ENCODE measurements at places on chromosomes 6 and 20.

DNA sequence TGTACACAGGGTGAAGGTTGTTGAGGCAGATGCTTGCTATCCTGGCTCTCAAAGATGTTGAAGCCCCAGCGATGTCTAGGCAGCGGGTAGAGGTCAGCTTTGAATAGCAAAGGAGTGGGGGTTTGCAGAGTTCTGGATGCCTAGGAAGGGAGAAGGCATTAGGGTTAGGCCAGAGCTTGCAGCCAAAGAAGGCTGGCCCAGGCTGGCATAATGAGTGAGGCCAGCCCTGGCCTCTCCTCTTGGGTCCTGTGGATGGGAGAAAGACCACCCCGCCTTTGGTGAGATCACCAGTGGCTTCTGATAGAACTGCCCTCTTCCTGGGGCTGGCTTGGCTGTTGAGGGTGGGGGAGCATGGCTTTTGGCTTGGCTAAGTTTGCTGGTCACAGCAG lies 406 bp upstream of the WFDC5 start:
- no peak for DNase-seq

DNA sequence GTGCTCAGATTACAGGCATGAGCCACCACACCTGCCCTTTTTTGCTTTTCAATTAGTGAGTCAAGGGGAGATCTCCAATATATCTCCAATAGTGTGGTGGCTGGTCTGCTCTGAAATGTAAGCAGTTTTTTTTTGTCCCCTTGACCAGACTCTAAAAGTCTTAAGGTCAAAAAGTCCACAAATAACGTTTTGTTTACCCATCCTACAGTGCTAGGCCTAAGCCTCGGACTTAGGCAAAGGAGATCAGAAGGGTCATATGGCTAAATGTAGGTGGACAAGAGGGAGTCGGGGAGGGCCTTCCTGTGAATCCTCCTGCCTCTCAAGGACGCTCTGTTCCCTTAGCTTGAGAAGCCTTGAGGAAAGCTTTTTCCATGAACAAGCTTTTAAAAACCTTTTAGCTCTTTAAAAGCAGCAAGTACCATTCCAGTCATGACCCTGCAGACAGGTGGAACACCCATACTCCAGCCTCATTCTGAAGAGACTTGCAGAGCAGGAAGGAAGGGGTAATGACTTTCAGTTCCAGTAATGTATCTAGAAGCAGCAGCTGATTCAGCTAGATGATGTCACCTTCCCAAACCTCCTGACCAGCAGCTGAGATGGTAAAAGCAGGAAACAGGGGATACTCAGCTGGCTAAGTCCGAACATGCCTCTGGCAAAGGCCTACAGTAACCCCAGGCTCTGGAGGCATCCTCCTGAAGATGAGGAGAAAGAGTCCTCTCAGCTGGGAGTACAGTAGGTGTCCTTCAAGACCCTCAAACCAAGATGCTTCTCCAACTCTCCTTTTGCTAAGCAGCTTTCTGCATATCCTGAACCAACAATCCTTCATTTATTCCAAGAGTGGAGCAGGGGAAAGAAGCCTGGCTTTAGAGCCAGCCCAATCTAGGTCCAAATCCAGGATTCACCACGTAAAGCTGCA lies 23.6 kb downstream of the BCL2L1 start:
- peak; percentile 30 for DNase-seq

DNA sequence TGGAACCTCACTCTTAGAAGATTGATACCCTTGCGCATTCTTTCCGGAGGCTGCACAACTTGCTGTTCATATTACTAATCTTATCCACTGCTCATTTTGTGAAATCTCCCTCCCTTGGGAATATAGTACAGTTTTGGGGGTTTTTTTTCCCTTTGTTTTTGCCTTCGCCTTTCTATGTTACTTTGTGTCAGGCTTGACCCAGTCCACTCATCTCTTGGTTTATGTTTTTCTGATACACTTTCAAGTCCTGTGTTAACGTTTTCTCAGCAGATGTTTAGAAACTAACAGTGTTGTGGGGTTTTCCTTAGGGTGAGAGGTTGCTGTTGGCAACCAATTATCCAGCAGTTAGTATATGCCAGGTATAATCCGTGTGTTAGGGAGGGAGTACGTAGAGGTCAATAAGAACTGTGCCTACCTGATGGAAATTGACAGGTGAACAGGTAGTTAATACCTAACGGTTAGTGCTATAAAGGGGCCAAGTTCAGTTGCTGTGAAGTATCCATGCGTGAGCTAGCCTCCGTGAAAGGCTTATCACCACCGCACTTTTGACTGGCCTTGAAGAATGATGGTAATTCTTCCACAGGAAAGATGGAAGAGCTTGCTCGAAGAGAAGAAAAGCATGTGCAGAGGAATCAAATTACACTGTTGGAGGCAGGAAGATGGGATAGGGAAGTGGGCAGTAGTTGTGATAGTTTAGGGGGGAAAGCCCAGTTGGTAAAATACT lies 1.4 kb downstream of the NFYA start:
- DNase-seq, result peak; percentile 62

GRCh38 chr6:62283796-62284411 lies 2.1 kb downstream of the KHDRBS2 start:
- no peak for DNase-seq

- DNase-seq, result no peak
Measured at GRCh38 chr6:111771629-111772028, 101.6 kb downstream of the FYN start.

DNA sequence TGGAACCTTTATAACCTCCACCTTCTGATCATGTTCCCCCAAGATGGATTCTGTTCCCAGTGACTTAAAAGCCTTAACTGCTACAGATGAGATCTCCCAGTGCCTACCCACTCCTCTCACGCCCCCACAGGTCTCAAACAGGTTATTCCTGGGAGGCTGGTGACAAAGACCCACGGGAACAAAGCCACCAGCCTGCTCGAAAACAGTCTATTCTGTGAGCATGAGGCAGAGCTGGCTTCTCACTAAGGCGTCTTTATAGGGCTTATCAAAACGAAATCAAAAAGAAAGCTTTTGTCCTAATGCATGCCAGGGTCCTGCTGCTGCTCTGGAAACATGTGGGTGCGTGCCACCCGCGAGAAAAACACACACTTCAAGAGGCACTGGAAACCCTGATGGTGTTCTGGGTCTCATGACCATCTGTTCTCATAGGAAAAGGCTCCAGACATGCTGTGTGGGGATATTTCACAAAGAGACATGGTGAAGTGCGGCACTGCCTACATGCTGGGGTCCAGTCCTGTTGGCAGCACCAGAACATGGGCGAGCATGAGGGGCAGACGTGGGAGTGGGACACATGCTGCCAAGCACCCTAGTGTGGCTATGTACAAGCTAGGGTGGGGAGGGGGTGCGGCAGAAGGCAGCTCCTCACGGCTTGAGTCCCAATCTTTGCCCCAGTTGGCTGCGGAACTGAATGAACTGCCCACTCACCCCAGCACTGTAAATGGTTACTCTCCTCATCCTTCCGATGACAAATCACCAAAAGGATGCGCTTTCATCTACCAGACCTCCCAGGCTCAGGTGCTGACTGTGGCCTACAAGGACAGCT lies 2.1 kb downstream of the FKBP1A start:
- no peak for DNase-seq

GRCh38 chr20:58011106-58011946 lies 217.1 kb downstream of the ANKRD60 start:
- DNase-seq, result no peak

- no peak for DNase-seq
Measured at GRCh38 chr6:160360955-160361354, 12.8 kb downstream of the SLC22A3 start.

GRCh38 chr6:16168858-16169257 lies 40.0 kb downstream of the MYLIP start:
- DNase-seq, result peak; percentile 37

DNA sequence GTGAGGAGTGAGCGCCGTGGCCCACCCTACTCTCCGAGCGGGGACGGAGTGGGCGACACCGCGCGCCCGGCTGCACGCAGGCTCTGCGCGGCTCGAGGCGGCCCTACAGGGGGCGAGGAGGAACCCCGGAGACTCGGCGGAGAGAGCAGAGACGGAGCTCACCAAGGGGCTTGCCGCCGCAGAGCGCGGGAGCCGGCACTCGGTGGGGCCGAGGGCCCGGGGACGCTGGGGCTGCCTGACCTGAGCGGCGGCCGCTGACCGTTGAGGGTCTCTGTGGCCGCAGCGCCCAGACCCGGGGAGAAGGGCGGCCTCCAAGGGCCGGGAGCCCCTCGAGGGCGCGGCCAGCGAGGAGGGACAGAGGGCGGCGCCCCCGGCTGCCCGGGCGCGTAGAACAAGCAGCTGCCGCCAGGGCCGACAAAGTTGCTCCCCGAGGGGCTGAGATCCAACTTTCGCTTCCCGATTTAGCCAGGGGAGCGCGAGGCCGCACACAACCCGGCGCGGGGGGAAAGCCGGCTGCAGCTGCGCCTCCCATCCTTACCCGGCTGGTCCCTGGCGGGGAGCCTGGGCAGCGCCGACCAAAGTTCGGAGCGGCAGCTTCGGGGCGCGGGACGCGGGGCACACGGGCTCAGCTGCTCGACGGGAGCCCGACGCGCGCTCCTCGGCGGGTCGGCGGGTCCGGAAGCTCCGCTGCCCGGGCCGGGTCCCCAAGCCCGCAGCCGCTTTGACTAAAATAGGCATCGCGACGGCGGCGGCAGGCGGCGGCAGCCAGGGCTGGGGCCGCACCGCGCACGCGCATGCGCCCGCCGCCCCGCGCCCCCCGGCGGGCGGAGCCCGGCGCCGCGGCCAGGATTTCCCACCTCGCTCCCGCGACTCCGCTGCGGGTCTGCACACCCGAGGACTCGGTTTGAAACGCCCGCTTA lies 43.1 kb downstream of the POPDC3 start:
- DNase-seq, result no peak

- no peak for DNase-seq
Measured at GRCh38 chr6:6002848-6003620, 3.7 kb downstream of the NRN1 start.

DNA sequence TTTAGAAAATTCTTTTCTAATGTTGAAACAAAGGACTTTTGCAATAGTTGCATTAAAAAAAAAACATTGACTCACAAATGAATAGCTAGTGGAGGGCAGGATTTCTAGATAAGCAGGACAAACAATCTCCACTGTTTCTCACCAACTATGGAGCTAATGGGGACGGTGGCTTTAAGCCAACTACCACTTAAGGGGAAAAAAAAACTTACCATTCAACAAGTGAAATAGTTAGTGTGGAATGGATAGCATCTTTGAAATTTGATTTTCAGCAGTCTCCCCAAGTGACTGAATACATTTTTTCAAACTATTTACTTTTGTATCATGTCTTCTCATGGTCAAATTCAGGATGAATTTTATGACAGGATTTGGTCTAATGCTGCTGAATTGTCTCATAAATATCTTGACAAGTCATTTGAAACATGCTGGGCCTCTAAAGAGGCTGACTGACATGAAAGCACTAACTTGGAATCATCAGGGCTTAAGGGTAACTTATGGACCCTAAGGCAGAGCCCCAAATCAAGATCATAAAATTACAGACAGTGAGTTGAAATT lies 100.5 kb downstream of the EYA4 start:
- DNase-seq, result no peak

- DNase-seq, result no peak
Measured at GRCh38 chr20:34968042-34968775, 12.5 kb downstream of the MYH7B start.

DNA sequence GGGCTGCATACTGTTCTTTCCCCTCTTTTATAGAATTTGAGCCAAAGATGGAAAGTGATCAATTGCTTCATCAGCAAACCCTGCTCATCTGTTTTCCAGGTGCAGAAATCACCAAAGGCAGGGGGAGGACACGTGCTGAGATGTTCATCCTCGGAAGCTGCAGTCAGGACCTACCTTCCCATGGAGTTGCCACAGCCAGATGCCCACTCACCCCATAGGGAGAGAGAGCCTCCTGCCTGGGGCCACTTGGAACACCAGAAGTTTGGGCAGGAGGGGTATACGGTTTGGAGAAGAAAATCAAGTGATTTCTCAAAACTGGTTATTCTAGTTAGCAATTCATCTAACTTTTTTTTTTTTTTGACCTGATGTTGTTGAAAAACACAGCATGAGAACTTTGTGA lies 5.3 kb upstream of the CST7 start:
- no peak for DNase-seq

- DNase-seq, result no peak
Measured at GRCh38 chr6:31903957-31904356, 2.1 kb upstream of the ZBTB12 start.

DNA sequence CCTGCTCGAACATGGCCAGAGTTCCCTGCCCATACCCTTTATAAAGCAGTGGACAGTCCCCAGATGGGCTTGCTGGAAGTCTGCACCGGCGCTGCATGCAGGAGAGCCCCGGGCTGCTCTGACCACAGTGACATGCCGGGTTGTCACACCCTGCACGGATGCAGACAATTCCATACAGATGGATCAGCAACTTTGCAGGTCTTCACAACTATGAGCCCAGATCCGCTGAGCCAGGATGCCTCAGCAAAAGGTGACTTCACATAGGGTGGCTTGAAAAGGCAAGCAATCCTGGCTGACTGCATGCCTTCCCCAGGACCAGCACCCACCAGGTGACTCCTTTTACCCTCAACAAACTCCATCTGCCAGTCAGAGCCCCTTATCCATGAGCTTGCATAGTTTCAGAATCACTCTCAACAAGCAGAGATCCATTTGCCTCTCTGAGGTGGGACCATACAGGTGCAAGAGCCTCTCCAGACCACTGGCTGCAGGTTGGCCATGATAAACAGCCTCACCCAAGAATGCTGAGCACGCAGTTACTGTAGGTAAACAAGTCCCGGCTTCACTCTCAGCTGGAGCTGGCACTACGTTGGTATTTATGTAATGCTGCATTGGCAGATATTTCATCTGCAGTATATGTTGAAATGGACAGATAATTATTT lies 183.0 kb upstream of the QKI start:
- no peak for DNase-seq

- no peak for DNase-seq
Measured at GRCh38 chr6:85402922-85403321, 47.0 kb upstream of the NT5E start.

DNA sequence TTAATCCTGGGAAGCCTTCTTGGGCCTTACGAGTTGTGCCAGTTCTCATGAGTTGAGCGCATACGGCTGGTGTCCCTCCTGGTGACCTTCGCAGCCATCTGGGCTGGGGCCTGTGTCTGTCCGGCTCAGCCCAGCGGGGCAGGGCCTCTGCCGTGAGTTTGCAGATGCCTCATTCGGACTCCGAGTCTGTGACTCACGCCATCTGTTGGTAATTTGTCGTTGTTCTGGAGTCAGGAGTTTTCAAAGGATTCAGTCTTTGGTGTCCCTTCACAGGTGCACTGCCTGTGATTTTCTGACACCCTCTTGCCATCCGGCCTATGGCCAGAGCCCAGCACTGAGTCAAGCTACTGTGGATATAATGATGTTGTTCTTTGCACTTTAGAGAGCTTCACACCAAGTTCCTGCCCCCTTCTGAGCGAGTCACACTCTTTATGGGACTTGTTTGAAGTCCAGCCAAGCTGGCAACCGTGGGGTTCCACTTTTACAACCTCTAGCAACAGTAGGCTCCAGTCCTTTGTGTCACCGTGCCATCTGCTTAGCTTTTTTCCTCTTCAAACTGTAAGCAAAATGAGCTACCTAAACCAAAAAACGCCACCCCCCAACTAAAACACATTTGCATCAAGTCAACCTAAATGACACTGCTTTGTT lies 175.6 kb downstream of the AIG1 start:
- DNase-seq, result no peak

DNA sequence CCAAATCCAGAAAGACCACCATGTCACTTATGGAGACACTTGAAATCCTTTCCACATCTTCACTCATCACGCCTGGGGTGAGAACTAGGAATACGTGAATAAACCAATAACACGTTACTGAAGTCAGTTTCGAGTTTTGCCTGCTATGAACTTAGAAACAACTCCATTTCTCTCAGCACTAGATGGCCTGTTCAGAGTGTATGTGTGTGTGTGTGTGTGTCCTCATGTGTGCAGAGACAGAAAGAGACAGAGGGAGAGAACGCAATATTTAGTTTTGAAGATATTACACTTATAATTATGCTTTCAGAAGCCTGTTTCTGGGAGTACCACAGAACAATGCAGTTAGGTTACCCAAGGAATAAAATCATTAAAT lies 81.2 kb upstream of the CCN6 start:
- DNase-seq, result no peak

All from CD4-positive, alpha-beta T cell treated with Interleukin-1 beta for 1 hour (primary cell).